ENCODE measurements at places on chromosomes 12 and 14. TPM values are rescaled to one million over a fixed set of nuclear protein-coding genes. Genes with fewer than 3 reads are reported as not detected.

DNA sequence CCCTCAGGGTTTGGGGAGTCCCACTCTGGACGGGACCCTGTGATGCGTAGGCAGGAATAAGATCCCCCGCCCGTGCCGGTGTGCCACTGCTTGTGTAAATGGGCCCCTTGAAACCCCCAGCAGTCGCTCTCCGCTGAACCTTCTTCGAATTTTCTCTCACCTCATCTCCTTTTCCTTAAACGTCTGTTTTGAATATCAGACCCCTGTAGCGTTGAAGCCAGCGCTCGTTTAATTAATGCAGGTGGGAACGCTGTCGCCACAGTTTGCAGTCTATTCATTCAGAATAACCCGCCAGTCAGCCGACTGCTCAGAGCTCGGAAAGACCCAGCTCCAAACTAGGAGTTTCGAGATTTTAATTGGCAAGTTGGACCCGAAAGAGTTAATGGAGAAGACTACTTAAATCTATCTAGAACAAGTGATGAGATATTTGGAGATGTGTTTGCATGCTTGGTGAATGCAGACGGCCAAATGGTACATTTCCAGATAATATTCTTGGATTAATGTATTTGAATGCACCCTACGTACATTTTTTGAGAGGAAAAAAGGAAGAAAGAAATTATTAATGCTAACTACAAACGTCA lies 739 bp upstream of the PPP2R5E start:
- no peak for DNase-seq

DNA sequence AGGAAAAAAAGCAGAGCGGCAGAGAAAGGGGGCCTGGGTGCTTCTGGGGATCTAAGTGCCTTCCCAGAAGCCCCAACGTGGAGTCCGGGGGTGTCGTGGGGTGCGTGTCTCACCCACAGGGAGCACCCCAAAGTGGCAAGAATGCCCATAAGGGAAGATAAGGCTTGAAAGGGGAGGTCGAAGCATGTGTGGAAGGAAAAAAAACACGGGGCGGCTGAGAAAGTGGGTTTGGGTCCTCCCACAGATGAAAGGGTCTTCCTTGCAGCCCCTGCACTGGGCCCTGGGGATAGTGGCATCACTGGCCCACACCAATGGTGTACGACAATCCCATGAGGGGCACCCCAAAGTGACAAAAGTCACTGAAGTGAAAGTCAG lies 275.5 kb downstream of the ALG10 start:
- DNase-seq: no peak

GRCh38 chr14:100004392-100004791 lies 60.8 kb upstream of the EVL start:
- no peak for DNase-seq

DNA sequence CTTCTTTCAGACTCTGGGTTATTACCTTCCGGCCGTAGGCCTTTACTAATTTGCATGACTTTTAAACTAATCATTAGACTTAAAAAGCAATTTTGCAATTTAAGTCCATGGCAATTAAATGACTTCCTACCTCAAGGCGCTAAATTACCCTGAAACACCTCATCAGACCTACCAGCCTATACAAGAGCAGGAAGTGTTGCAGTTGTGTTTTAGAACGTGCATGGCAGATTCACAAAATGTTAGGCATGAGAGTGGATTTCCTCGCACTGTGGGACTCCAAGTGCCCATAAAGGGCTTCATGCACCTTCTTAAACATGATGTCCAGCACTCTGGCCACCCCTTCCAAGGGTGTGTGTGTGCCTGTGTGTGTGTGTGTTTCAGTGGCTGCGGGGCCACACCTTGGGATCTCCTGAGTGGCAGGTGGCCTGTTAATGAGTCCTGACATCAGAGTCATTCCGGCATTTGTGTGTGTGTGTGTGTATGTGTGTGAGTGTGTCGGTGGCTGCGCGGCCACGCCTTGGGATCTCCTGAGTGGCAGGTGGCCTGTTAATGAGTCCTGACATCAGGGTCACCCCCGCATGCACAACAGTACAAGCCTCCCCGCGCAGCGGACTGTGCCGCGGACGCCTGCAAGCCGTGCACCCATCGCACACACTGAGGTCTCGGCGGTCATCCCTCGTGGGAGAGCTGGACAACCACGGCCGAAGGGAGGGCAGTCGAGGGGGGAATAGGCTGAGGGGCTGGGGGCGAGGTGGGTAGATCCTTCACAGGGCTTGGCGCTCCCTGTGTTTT lies 900 bp downstream of the C2CD5 start:
- DNase-seq: peak; percentile 74

- DNase-seq: peak; percentile 38
These were observed 8.9 kb downstream of the VAMP1 start for GRCh38 chr12:6461401-6462233.

- peak; percentile 79 for DNase-seq
These were observed 6.2 kb downstream of the FOXJ2 start for GRCh38 chr12:8038659-8039114.

The FGF6 gene
- not detected for total RNA-seq

GRCh38 chr12:1844223-1844622 lies 23.9 kb downstream of the LRTM2 start:
- DNase-seq: no peak

- DNase-seq: no peak
These were observed 158.5 kb upstream of the FOXN3 start for GRCh38 chr14:89575386-89576061.

DNA sequence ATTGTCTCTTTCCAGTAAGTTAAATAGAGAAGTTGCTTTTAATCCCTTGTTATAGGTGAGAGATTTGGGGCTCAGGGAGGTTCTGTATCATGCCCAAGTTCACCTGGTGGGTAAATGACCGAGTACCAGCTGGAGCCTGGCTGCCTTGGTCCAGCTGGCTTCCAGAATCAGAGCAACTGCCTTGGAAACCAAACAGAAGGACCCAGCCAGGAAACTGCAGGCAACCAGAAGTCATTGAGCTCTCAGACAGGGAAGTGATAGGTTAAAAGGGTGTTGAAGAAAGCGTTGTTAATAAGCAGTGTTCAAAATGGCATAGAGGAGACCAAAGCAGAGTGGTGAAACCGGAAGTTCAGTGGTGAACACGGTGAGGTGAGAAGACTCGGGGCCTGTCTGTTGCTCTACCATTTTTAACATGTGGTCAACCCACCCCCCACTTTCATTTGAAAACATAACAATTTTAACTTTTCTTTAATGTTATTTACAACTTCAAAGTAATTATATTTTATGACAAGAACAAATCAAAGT lies 54.9 kb downstream of the PLEKHG7 start:
- no peak for DNase-seq

DNA sequence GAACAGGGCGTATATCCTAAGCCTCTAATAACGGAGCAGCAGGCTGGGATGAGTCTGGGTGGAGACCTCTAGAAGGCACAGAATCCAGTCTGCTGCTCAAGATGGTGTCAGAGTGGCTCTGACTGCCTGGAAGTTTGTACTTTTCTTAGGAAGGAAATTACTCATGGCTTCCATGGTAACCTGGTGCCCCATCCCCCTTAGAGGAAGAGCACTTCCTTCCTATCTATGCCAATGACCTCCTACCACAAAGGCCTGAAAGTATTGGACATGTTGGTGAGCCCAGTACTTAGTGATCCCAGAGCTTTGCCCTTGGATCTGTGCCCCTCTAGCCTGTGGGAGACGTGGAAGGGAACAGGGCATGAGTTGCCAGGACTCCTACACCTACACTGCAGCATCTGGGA lies 1.5 kb downstream of the BATF start:
- DNase-seq: peak; percentile 12

DNA sequence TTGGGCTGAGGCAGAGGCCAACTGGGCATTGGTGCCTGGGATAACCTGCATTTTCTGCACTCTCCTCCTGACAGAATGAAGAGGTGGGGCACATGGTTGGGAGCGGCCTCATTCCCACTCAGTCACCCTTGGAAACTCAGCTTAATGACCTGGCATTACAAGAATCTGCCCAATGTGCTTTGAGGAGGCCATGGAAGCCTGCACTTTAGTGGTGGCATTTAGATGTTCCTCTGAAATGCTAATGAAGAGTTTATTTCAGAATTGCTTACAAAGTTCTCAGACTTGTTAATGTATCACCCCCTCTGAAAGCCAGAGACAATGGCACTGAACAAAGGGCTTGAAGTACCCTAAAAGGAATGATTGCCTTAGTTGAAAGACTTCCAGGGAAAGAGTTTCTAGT lies 71.4 kb upstream of the PARP11 start:
- no peak for DNase-seq

- no peak for DNase-seq
These were observed 1.1 kb downstream of the ATXN3 start for GRCh38 chr14:92105073-92105892.

- DNase-seq: peak; percentile 45
These were observed 136.2 kb downstream of the SLCO1B3 start for GRCh38 chr12:20946732-20947131.

- no peak for DNase-seq
These were observed 73.0 kb downstream of the TSHR start for GRCh38 chr14:81028461-81028860.

GRCh38 chr12:701896-702539 lies 38.8 kb upstream of the NINJ2 start:
- no peak for DNase-seq

- no peak for DNase-seq
These were observed 35.2 kb upstream of the MDGA2 start for GRCh38 chr14:47710581-47710980.

DNA sequence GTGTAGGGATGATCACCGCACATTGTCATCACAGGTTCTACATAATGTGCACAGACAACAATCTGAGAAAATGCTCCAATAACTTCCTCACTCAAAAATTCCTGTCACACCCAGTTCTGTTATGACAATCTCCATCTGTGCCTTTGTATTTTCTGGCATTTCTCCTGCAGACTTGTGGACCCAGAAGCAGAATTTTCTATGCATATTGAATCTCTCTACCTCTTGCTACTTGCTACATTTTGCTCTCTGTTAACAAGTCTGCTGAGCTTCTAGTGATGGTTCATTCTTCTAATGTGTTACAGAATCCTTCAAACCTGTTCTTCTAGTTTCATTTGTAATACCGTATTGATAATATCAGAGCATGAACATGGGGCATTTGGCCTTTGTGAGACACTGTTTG lies 127.8 kb upstream of the PTPRQ start:
- DNase-seq: no peak

The SELPLG gene
- 0.66 TPM for total RNA-seq

DNA sequence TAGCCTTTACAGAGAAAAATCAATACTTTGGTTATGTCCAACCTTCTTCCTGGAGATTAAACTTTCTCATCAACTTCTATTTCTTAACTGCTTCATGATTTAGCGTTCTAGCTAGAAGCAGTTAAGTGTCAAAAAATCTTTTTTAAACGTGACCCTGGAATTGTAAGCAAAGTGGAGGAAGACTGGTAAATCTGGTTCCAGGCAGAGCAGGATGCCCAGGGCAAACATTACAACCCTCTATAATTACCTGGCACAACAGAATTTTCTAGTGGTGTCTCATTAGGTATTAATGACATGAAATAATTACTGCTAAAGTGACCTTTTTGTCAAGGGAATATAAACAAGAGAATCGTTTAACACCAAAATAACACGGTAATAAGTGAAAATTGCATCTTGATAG lies 320.8 kb downstream of the MED13L start:
- DNase-seq: no peak

The AKAP6 gene
- total RNA-seq: 2.9 TPM

The ACSS3 gene
- total RNA-seq: 9.9 TPM

GRCh38 chr12:116122628-116123027 lies 154.9 kb downstream of the MED13L start:
- DNase-seq: no peak

The CBLN3 gene
- total RNA-seq: 4.9 TPM

DNA sequence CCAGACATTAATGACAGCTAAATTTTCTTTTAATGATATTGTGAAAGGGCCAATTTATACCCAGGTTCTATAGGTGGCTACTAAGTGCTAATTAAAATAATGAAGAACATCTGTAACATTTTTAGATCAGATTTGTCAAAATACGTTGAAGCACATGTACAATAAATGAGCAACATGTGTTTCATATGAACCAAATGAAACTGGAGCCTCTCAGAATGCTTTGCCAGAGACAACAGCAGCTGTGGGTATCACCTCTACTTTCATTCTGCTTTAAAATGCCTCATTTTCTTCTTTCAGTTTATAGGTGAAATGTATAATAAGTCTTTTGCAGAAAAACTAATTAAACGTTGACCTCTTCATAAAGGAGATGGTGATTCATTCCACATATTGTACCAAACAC lies 26.1 kb upstream of the MYF6 start:
- no peak for DNase-seq

GRCh38 chr12:64558754-64559153 lies 51.5 kb upstream of the RASSF3 start:
- no peak for DNase-seq

DNA sequence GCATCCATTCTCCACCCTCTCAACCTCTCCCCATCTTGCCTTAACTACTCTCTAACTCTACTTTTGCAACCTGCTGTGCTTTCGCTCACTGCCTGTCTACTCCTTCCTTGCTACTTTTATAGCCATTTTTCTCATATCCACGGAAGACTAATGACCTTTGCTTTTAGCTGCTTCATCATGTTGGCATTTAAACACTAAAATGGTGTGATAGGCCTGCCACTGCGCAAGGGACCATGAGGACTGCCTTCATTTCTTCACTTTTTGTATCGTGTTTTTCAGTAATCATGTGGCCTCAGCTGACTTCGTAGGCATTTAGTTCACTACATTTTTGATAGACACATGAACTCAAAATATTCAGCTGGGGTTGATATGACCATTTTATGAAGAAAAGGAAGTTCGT lies 252.1 kb downstream of the BCAT1 start:
- DNase-seq: no peak

The TCL1A gene
- total RNA-seq: not detected

The GPR162 gene
- not detected for total RNA-seq

The TUNAR gene
- 1.0 TPM for total RNA-seq

DNA sequence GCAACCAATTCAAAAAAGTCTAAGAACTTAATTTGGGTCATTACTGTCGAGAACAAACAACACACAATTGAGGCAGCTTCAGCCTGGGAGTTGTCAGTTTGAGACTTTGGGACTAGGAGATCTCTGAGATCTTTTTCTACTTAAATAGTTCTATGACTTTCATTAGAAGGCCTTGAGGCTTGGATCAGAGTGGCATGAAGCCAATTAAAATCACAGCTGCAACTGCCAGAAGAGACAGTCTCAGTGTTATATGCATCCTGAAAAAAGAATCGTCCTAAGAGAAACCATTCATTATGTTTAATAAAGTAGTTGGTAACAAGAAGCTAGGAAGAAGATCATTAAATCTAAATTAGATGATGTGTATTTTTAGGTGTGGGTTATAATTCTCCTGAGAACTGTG lies 170.8 kb upstream of the RASSF8 start:
- no peak for DNase-seq

GRCh38 chr12:49967777-49968250 lies 4.9 kb upstream of the AQP6 start:
- no peak for DNase-seq

- DNase-seq: no peak
These were observed 80.4 kb downstream of the RASSF9 start for GRCh38 chr12:85755760-85756159.

The NRL gene
- 2.6 TPM for total RNA-seq

The COX8C gene
- not detected for total RNA-seq

DNA sequence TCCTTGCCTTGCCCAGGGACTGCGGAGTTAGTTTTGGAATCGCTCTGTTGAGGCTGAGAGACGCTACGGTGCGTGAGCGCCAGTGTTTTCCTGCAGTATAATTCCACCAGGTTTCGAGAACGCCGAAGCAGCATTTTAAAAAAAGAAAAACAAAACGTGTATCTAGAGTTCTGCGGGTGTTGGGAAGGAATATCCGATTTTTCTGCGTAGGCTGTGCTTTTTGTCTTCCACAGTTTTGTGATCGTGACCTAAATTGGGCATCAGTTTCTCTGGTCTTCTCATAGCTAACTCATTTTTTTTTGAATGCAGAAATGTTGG lies 778 bp downstream of the DNM1L start:
- DNase-seq: no peak

GRCh38 chr12:104121001-104121400 lies 17.0 kb downstream of the NFYB start:
- DNase-seq: no peak

The OTUB2 gene
- total RNA-seq: 0.33 TPM
